ENCODE measurements at places on chromosomes 6 and 20.

- DNase-seq, result no peak
These were observed 96.5 kb upstream of the SCP2D1 start for GRCh38 chr20:18717062-18717461.

DNA sequence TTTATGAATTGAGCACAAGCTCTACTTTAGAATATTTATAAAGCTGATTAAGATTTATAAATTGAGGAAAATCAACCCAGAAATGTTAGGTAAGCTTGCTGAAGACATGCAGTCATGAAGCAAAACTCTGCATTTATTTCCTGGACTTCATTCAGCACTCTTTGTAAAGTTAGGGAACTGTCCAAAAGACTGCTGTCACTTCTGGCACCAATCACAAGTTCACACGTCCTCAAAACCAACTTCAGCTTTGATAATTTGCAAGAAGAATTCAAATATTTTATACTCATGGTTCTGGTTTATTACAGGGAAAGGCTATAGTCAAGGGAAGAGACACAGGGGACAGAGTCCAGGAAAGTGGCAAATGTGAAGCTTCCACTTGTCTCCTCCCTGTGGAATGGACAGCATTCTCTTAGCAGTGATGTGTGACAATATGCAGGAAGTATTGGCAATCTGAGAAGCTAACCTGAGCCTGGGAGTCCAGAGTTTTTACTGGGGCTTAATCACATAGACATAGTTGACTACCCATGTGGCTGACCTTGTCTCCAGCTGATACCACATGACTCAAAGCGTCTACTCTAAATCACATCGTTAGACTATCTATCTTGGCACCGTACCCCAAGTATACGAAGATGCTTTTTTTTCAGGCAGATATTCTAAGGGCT is 85.4 kb downstream of the PPP1R14C start:
- DNase-seq, result no peak

- DNase-seq, result no peak
These were observed 110.5 kb upstream of the CDYL start for GRCh38 chr6:4665489-4666417.

- peak; percentile 40 for DNase-seq
These were observed 968 bp downstream of the PHF3 start for GRCh38 chr6:63636518-63637021.

GRCh38 chr6:142301651-142302391 is at the start of gene ADGRG6:
ADGRG6 (plus strand) TSS chr6:142302007; CDS start chr6:142302330, 323 bp downstream.
- peak; percentile 78 for DNase-seq

DNA sequence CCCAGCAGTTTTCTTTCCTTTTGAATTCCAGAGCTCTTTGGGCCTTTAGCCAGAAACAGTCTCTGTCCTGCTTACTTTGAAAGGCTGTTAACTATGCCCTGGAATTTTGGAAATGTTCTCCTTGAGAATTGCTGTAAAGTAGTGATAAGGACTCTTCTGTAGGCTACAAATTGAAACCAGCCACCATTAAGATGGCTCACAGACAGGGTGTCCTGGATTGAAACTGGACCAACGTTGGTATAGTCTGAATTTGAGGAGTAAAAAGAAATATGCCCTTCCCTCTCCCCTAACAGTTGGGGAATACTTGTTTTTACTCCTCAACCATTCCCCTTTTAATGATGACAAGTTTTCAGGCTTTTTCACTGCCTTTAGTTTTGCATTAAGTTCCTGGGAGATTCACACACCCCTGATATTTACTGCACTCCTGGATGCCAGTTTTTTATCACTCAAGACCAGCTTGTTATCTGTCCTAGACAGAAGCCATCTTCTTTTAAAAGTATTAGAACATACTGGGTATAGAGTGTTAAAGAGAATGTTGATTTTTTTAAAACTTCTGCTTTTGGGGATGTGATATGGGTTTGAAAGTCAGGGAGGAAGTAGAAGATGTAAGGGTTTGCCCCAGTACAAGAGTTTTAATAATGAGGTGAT is 21.9 kb downstream of the TOP1 start:
- DNase-seq, result no peak

- DNase-seq, result no peak
These were observed 54.6 kb downstream of the PCSK2 start for GRCh38 chr20:17281478-17281877.

DNA sequence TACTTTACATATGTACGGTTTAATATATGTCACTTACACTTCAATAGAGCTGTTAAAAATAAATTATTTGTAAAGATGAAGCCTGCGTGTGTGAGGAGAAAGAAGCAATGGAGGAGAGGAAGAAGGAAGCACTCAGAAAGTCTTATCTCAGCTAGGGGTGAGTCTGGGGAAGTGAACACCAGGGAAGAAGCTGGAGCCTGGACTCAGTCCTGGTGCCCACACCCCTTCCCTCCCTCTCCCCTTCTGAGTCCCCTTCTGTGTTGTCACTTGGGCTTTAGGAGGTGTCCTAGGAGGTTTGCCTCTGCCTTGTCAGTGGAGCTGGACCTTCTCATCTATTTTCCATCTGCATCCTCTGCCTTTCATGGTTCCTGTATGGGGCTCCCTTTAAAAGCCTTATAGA is 1.9 kb downstream of the SIRPB2 start:
- no peak for DNase-seq

DNA sequence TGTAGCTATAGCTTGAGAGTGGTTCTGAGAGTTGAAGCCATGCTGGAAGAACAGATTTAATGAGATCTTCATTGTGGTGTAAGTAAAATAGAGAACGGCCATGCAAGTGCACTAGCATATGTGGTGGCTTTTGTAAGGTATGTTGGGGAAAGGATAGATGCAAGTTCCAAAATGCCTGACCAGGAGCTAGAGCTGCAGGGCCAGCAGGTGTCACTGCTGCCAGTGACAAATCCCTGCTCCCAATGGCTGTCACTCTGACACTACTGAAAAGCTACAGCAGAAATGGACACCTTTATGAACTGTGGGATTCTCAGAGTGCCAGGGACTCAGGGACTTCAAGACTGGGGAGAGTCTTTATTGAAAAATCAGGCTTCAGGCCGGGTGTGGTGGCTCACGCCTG is 23.1 kb upstream of the VIP start:
- no peak for DNase-seq

DNA sequence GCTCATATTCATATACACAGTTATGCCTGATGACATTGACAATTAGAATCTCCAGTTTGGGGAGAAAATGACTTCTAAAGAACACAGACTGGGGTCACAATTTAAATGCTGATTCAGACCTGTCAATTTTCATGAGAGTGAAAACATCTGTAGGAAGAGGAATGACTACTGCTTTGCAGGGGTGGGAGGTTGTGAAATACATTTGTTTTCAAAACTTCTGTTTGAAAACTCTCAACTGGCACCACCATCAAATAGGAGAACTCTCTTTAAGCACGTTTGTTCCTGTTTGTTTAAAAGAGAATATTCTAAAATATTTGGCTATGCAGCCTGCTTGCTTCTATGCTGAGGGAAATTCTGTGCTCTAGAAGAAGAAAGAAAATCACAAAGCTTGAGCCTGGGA is 50.8 kb upstream of the ADGRF5 start:
- no peak for DNase-seq

DNA sequence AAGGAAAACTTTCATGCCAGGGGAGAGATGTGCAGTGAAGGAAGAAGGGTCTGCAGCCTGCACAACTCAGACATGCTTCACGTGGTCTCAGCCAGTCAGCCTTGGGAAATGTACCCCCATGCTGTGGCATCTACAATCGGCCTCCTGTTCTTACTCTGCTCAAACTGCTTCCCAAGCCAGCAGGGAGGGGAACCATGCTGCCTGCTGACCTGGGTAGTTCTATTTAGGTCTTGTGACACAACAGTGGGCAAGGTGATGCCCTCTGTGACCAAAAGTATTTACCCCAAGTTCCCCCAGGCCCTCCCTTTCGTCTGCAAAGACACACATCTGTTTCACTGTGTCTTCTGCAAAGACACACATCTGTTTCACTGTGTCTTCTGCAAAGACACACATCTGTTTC is 106.9 kb downstream of the SLC23A2 start:
- DNase-seq, result no peak

Measured in DMS79 treated with DMSO at 0.1 percent for 48 hours (cell line).